Hematopoietic multipotent progenitor cell treated with erythropoietin and hydrocortisone succinate and interleukin-3 and kit ligand, for 17 days (in vitro differentiated cells): ENCODE measurements at places on chromosomes 5 and 9.

- DNase-seq: no peak
These were observed 203.7 kb upstream of the MSX2 start for GRCh38 chr5:174520420-174521396.

DNA sequence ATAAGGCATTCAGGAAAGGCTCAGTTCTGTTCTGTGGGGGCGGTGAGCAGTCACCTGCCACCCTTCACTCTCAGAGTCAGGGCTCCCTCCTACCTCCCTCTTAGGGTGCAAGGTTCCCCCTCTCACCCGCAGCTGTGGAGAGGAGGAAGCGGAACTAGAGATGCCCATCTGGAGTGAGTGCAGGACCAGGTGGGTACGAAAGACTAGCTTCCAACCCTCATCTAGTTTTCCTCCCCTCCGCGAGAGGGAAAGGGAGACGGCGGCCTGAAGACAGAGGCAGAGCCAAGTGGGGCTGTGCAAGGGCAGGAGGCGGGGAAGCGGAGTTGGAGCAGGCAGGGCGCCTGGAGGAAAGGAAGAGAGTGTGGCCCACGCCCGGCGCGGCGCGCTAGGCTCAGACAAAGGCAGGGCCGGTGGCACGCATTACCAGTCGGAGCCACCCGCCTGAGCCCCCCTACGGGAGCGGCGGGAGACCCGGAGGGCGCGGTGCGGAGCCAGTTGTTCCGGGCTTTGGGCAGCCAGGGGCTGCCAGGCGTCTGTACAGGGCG, 7.3 kb downstream of the PRR7 start:
- no peak for DNase-seq

GRCh38 chr9:107931071-107931715, 441.6 kb upstream of the KLF4 start:
- no peak for DNase-seq

DNA sequence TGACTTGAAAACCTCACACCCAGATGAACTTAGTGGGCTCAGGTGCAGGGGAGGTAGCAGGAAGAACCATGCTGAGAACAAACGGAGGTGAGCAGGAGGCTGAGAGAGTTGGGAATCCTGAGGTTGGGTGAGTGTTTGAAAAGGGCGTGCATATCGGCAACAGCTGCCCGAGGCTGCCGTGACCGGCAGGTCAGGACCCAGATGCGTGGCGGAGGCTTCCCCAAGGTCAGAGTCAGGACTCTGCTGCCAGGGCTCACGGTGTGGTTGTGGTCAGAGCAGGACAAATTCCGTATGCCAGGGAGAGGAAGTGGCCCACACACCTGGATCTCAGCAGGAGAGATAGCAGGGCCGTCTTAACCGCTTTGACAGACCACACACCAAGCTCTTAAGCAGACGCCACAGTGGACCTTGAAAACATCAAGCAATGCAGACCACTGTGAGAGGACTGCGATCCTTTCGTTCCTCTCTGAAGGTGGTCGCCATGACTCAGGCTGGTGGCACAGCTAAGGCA, 43.1 kb downstream of the ADAMTS16 start:
- DNase-seq: no peak

DNA sequence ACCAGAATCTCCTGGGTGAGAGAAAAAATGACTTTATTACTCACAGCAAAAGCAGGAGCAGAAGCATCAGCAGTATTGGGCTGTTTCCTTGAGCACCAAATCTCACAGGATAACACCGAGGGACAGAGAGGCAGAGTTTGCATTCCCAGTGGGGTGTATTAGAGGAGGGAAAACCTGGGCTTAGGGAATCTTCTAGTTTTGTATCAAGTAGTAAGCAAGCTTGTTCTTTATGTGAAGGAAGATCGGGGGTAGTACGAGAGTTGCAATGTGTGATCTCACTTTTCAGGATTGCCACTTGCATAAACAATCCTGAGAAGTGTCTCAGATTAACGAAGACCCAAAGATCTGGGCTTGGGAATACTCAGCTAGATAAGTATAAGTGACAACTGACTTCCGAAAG, 1163.0 kb downstream of the TAF11L14 start:
- DNase-seq: no peak

GRCh38 chr9:106130374-106130773, 436.0 kb downstream of the TMEM38B start:
- DNase-seq: no peak

GRCh38 chr5:139897342-139897741, 101.7 kb downstream of the PSD2 start:
- DNase-seq: no peak

DNA sequence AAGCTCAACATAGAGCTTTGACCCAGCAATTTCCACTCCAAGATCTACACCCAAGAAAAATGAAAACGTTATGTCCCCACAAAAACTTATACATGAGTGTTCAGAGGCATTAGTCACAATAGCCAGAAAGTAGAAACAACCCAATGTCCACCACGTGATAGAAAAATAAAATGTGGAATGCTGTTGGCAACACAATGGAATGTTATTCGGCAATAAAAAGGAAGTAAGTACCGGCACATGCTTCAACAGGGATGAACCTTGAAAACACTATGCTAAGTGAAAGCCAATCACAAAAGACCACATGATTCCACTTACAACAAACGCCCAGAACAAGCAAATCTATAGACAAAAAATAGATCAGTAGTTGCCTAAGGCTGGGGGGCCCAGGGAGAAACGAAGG, 6.0 kb downstream of the UBQLN1 start:
- DNase-seq: no peak

DNA sequence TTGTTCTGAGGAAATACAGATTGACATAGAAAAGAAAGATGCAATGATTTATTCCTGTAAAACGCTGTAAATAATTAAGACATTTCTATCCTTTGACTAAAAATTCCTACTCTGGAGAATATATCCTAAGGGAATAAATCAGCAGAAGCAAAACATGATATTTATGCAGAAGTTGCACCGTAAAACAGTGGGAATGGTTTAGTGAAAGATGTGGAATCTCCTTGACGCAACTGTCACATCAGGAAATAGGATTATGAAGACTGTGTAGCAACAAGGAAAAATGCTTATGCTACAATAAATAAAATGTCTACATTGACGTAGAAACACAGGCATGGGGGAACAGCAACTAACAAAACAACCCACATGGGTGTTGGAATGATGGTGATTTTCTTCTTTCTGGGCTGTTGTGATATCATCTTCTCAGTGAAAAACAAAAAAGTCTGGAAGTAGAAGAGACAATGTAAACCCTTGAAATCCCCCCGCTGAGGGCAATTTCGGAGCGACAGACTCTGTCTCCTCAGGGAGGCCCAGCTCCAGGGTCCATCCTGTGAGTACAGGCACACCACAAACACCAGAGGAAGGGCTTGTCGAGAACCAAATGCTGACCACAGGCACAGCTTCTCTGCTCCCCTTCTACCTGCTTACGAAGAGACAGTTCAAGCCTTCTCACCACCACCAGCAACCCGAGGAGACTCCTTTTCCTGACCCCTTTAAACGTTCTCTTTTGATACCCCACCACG, 25.2 kb downstream of the COL23A1 start:
- no peak for DNase-seq

GRCh38 chr5:88092358-88092757, 176.3 kb downstream of the TMEM161B start:
- no peak for DNase-seq

- no peak for DNase-seq
These were observed 141.4 kb upstream of the PIK3R1 start for GRCh38 chr5:68074048-68074632.

DNA sequence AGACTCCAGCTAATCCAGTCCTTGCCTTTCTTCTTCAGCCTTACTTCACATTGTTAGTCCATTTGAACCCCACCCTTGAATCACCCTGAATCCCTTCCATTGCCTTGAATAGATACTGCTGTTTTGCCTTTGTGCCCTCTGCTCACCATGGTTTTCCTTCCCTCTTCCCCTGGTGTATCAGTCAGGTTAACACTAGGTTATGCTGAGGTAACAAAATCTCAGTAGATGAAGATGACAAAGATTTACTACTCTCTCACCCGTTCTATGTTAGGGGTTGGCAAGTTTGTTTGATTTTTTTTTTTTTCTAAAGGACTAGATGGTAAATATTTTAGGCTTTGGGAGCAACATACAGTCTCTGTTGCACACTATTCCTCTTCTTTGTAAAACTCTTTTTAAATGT, 3.3 kb upstream of the VLDLR start:
- no peak for DNase-seq

GRCh38 chr5:83595217-83595616, 123.7 kb downstream of the VCAN start:
- no peak for DNase-seq

GRCh38 chr9:126853667-126854066, 6.8 kb upstream of the ZBTB34 start:
- no peak for DNase-seq

DNA sequence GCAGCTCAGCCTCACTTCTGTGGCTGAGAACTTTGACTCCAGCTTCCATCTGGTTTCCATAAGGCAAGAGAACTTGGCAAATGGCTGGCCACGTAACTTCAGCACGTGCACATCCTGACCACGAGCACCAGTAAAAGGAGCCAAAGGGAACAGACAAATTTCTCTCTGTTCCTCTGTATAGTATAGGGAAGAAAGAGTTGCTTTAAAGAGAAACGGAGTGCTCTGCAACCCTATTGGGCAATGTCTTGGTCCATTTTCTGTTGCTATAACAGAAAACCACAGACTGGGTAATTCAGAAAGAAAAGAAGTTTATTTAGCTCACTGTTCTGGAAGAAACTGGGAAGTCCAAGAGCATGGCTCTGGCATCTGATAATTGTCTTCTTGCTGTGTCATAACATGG, 558.7 kb downstream of the ACTL7B start:
- no peak for DNase-seq

- peak; percentile 60 for DNase-seq
These were observed 48.0 kb upstream of the CAST start for GRCh38 chr5:96614110-96614691.

DNA sequence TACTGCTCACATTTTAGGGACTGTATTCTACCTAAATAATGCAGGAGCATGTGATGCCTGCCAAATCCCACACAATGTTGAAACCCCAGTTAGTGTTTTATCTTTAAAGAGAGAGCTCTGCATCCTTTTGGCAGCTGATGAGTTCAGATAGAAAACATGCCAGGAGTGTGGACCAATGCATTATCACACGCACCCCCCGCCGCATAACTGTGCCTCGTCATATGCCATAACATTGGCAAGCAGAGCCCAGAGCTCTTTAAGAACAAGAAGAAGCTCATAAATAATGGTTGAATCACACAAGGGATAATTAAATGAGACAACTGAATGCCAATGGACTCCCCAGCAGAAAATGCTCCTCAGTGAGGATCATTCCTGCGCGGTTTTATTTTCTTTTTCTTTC, 52.8 kb upstream of the RORB start:
- no peak for DNase-seq

DNA sequence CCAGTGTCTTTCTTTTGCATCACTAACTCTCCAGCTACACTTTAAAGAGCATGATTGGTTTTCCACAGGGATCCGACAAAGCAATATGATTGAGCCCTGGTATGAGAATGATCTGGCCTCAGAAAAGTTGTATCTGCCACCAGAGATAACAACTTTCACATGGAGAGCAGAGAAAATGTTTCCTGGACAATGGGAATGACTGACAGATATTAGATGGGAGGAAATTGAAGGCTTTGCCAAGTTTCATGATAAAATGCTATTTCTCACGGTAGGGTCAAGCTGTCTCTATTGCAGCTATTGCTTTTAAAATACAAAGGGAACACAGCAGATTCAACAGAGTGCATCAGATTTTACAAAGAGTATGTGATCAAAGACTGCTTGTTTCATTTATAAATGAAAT, 56.4 kb upstream of the GLIS3 start:
- DNase-seq: no peak

DNA sequence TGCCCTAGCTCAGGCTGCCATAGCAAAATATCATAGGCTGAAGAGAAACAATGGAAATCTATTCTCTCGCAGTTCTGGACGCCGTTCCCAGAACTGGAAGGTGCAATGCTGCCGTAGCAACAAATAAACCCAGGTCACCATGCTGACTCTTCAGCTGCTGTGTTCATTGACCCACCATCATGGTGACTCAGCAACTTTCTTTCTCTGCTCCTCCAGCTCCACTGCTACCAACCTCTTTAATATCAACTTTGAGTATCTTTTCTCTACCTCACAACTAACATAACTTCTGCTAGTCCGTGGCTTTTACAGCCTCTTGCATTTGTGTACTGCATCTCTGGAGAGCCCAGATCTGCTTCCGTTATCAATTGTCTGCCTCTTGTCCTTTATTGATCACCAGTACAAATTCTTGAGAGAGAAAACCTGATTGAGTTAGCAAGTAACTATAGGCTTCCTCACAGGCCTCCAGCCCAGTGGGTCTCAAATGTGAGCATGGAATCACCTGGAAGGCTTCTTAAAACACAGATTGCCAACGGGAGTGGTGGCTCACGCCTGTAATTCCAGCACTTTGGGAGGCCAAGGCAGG, 47.3 kb upstream of the SLC30A5 start:
- peak; percentile 77 for DNase-seq

- DNase-seq: no peak
These were observed 134.6 kb upstream of the MYO10 start for GRCh38 chr5:17070647-17071046.

DNA sequence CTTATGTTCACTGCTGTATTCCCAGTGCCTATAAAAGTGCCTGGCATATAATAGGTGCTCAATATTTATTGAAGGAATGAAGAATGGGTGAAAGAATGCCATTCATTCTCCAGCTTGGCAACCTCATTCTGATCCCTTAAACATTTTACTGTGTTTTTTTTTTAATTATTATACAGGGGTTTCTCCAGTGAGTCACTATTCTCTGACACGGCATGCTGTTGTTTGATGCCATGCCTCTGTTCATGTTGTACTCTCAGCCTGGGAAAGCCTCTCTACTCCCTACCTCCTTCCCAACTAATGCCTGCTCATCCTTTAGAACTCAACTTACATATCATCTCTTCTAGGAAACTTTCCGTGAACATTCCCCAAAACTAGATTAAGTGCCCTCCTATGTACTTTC, 70.2 kb upstream of the PHF24 start:
- no peak for DNase-seq

DNA sequence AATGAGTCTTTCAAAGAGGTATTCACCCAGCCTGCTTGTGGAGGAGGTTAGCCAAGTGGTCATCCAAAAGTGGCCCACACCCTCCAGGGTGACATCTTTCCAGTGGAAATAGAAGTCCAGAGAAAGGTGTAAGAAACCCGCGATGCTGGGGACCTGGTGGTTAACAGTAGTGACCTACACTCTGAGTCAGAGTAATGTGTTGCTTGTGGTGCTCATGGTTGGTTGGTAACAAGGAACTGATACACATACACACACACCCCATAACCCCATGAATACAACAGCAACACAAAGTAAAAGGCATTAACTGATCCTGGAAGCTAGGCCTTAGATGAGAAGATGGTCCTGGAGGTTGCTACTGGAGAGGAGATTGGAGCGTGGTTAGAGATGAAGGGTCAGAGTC, 26.9 kb downstream of the MRPS30 start:
- DNase-seq: no peak

DNA sequence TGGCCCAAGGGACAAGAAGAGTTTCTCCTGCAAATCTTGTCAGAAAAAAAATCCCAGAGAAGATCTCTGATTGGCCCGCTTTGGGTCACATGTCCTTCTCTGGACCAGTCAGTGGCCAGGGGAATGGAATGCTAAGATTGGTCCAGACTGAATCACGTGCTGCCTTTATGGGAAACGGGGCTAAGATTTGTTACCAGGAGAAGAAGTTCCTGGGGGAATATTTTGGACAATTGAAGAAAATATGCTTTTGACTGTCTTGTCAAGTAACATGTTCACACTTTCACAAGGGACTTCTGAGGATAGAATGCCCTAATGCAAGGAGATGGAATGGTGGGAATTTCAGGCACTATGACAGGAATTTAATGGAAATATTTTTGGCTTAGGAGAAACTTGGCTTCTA, 74.1 kb upstream of the SH3PXD2B start:
- DNase-seq: no peak
